Ureter (tissue), 1 donor: ENCODE measurements at places on chromosomes 11 and 22. TPM values are rescaled to one million over a fixed set of nuclear protein-coding genes. Genes with fewer than 3 reads are reported as not detected.

GRCh38 chr11:106765469-106766258 lies 252.6 kb downstream of the GUCY1A2 start:
- no peak for DNase-seq

The FAM89B gene
- total RNA-seq: 21.9 TPM

The SPI1 gene
- total RNA-seq: 10.6 TPM

DNA sequence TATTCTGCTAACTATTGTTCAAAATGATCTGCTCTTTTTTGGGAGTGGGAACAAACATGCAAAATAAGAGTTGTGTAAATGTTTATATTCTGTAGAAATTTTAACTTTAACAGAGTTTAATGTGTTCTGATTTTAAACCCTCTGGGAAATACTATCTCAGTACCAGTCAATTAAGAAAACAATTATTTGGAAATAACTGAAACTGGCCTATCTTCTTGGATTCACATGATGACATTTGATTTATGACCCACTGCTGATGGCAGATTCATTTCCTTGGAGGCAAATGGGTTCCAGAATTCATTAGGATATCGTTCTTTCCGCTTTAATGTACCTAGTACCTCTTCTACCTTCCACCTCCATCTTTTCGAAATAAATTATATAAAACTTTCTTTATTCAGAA lies 5.5 kb downstream of the SIK2 start:
- DNase-seq: no peak

The SUN2 gene
- total RNA-seq: 186 TPM

GRCh38 chr11:3199537-3200295 lies 18.9 kb downstream of the MRGPRG start:
- DNase-seq: no peak

The DCHS1 gene
- 26.0 TPM for total RNA-seq

DNA sequence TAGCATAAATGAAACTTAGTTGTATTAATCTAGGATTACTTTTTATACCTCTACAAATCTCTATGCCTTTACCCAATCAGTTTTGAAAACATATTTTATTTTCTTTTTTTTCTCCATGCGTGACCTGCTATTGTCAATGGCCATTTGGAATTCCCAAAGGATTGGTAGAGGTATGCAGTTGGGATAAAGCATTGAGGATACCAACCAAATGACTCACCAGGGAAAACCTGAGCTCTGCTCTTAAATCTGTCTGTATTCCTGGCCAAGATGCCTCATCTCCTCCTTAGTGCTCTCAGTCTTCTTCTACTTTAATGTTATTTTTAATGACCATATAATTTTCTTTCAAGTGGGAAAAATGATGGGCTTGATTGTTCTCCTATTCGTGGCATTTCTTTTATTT lies 61.9 kb downstream of the EHF start:
- DNase-seq: no peak

The GAB4 gene
- 0.23 TPM for total RNA-seq

DNA sequence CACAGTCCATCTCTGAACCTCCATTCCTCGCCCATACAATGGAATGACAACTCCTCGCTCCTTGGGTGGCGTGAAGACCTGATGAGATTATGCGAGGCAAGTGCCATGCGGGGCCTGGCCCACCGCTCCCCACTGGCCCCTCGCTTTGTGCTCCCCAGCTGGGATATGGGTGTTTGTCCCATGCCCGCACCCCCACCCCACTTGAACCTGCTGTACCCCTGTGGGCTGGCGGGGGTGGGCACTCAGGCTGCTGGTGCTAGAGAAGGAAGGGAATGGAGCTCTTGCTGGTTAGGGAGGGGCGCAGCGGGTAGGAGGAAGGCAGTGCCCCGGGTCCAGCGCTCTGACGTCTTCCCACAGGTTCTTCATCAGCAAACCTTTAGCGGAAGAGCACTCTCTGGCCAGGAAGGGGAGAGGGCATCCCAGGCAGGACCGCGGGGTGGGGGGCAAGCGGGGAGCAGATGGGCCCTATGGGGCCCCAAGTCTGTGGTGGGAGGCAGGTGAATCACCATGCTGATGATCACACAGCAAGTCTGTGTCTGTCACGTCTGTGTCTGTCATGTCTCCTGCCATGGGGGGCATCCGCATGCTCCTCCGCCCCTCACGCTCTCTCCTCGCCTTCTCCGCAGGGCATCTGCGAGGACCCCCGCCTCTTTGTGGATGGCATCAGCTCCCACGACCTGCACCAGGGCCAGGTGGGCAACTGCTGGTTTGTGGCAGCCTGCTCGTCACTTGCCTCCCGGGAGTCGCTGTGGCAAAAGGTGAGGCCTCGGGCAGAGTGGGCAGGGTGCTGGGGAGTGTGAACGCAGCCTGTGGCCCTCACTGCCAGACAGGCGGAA lies 9.4 kb upstream of the OMP start:
- no peak for DNase-seq

GRCh38 chr11:69442012-69442806 lies 39.3 kb upstream of the LINC01488 start:
- no peak for DNase-seq

The ANKK1 gene
- 1.4 TPM for total RNA-seq

- no peak for DNase-seq
Observed at GRCh38 chr11:59012398-59013265, 73.3 kb downstream of the GLYATL1 start.

GRCh38 chr22:26610072-26610958 lies 7.5 kb downstream of the CRYBB1 start:
- DNase-seq: no peak
